Right hindlimb (tissue), 1 donor: ENCODE measurements at places on chromosomes 5 and 9.

DNA sequence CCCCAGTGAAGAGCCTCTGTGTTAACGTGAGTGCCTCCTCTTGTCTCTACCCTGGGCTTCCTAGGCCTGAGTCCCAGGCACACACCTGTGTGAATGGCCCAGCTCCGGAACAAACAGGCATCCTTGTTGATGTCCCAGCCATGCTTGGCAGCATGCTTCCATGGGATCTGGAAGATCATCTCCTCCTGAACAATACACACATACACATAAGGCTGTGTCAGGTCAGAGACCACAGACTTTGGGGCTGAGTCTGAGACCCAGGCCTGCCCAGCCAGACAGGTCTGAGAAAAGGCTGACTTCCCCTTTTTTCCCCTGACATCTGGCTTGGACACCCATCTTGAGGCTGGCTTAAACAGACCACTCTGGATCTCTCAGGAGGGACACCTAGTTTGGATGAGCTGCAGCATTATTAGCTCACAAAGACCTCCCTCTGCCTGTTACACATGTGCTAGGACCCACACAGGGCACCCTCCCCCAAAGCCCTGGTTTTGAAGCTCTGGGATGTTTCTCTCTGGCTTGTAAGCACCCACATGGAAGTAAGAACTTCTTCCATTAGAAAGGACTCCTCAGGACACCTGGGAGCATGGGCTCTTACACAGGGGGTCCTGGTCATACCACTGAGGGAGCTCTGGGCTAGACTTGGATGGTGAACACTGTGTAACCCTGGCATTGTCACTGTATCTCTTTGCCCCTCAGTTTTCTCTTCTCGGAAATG lies 2.6 kb downstream of the IRF1 start:
- DNase-seq = no peak

- DNase-seq = no peak
These were observed 899 bp upstream of the SHC3 start for GRCh38 chr9:89179540-89179894.

DNA sequence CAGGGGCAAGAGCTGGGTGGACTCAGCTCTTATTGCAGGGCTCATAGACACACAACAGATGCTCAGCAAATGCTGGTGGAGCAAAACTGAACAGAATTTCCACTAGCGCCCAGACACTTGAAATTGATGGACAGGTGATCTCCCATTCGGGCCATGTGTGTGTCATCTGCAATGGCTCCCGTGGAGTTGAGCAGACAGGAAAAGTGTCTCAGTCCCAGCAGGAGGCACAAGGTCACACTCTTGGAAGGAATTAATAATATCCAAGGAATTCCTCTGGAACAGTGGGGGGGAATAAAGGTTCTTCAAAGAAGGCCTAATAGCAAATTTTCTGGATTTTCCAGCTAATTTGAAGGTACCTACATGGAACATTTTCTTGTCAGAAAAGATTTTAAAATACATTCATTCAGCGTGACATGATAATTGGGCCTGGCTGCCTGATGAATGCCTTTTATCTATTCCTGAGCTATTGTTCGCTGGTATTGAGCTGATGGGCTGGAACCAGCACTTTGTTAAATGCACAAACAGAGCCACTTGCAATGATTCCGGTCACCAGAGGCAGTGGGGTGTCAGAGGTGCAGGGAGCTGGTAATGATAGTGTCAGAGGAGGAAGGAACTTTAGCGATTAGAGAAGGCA lies 31.5 kb upstream of the ALDH1B1 start:
- no peak for DNase-seq

DNA sequence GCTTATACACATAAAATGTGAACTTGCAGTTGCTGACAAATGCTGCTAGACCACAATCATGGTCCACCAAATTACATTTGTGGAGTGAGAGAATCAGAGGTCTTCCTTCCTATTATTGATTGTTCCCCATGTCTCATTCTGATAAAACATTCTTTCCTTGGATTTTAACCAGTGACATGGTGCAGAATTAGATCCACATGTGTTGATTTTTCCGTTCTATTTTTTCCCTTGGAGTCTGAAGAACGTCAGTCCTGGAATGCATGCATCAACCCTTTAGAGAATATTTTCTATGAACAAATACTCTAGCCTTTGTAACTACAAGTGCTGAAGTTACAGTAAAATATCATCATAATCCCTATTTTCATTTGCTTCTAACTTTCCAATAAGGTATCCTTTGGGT lies 170.7 kb upstream of the SPRY4 start:
- DNase-seq = no peak

DNA sequence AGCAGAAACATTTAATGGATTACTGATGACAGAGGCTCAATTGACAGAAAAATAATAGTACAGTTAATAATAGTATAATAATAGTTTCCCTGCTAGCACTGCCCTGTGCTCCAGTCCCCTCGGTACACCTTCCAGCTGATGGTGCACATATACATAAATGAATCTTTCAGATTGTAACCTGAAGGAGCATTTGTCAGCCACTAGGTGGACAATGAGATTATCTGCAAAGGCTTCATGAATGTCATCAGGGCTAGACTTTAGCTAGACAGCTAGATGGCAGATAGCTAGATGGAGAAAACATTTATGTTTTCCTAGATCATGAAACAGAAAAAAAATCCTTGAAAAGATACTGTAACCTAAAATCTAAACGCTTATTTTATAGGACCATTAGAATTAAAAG lies 304.4 kb upstream of the SMC2 start:
- no peak for DNase-seq

GRCh38 chr5:32500181-32500580 lies 55.6 kb upstream of the ZFR start:
- DNase-seq = no peak

DNA sequence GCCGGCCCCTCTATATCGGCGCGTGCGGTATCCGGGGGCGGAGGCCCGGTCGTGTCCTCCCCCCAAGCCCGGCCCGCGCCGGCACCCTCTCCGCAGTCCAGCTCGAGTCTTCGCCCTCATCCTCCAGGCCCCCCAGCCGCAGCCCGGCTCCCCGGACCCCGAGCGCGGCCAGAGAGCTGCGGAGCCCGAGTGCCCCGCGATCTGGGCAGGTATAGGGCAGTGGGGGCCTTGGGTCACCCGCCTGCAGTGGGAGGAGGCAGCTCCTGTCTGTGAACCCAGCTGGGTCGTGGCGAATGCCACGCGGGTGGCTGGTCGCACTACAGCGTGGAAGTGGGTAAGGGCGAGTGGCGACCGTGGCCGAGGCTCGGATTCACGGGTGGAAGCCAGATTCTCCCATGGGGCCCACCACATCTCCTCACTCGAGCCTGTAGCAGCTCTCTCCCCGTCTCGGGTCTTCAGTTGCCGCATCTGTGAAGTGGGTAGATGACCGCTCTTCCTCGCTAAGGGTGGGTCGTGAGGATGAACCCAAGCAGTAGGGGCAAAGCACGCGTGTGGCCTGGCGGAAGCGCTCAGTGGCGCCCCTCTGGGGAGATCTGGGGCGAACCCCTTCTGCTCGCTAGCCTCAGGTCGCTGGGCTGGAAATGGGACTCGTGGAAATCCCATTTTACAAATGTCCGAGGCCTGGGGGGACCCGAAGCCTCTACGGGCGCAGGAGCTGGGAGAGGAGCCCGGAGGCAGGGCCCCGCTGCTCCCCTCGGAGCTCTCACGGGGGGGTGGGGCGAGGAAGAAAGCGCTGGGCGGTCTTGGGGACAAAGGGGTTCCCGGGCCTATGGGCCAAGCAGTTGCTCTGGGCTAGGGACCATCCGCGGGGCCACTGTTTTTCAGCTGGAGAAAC lies 1.9 kb downstream of the NR5A1 start:
- no peak for DNase-seq

GRCh38 chr9:128416014-128416413 lies 4.6 kb upstream of the CERCAM start:
- DNase-seq = no peak

DNA sequence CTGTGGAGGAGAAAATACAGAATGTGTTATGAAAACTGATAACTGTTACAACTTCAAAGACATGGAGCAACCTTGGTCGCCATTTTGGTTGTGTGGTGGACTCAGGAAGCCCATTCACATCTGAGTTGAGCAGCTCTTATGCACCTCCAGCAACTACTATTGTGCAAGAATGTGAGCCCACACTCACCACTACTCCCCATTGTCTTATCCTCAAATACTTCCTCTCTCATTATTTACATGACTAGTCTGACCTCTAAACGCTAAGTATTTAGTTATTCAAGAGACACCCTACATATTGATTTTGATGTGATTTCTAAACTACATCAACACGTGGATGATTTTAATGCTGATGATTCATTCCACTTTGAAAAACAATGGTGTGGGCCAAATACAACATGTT lies 516.6 kb upstream of the CLINT1 start:
- no peak for DNase-seq
